ENCODE measurements at places on chromosomes 3 and 15.

- no peak for DNase-seq
Measured at GRCh38 chr15:101394056-101394630, 95.4 kb downstream of the PCSK6 start.

- DNase-seq, result no peak
Measured at GRCh38 chr3:30315447-30315846, 291.0 kb upstream of the TGFBR2 start.

GRCh38 chr3:156721687-156722618 is 47.6 kb downstream of the TIPARP start:
- no peak for DNase-seq

DNA sequence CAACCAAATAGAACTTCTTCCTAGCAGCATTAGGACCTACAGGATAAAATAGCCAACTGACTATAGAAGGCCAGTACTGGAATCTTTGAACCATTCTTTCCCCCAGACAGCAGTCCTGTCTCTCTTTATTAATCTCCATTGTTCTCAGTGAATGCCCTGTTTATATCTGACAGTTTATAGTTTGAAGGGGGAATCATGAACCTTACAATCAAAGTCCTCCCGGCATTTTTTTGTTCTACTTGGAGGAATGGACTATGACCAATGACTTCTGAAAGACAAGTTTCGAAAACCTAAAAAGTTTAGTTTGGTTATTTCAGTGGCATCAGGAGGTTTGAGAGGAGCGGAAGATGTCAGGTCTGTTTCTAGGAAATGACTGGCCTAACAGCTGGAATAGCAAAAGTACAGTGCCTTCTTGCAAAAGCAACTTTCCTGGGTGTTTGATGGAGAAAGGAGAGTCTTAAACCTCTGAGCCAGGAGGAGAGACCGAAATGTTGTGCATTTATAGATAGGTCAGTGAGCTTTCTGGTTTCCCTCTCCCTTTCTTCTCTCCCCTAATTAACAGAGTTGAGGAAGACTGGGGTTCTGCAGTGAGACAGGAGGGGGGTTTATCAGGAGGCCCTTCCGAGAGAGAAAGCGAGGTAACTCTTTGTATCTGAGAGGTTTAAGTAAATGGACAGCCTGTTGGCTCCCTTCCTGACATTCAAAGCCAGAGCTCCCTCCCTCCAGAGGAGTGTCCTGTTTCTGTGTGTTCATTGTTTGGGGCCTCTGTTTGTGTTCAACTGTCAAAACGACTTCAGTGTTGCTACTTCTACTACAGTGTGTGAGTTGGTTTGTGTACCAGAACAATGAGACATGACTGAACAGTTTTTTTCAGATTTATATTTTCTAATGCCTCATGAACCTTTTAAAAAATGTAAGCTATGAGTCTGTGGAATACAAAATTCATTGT is 383.0 kb upstream of the RARB start:
- DNase-seq, result peak; percentile 23

DNA sequence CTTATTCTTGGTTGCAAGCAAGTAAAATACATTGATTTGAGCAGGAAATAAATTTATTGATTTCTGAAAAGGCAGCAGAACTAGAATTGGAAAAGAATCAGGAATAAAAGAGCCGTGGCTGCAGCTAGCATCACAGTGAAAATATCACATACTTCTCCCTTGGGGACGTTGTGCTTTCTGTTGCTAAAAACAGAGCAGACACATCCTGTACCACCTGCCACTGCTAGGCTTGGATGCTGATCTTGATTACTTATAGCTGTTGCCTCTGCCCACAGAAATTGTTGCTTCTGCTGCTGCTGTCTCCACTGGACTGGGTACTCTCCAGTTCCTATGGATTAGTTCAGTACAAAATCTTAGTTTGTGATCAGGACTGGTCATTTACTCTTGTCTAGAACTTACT is 283.8 kb downstream of the C3orf38 start:
- DNase-seq, result no peak

DNA sequence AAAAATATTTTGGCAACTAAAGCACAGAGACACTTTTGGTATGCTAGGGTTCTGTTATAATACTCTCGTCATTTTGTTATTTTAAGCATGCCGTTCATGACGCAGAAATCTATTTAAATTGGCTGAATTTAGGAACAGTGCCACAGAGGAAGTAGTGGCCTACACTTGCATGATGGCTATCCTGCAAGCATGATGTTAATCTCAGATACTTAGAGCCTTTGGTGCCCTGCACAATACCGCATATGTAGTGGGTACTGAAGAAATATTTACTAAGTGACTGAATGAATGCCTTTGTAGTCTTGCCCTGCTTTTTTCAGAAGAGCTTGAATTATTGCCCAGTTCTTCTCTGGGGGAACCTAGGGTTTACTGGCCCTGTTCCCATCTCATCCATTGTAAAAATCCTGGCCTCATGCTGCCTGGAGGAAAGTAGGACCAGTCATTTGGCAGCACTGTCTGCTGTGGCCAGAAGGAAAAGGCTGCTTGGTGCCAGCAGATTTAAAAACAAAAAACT is 79.0 kb downstream of the SERPINI1 start:
- no peak for DNase-seq

- no peak for DNase-seq
Measured at GRCh38 chr3:148453781-148454191, 243.9 kb upstream of the AGTR1 start.

GRCh38 chr3:30984855-30985749 is 90.6 kb upstream of the GADL1 start:
- no peak for DNase-seq

Data from HAP-1 (cell line).